ENCODE measurements at places on chromosomes 3 and 15. TPM values are rescaled to one million over a fixed set of nuclear protein-coding genes. Genes with fewer than 3 reads are reported as not detected.

The FBXL22 gene
- total RNA-seq: 0.32 TPM

The CCR3 gene
- not detected for total RNA-seq

The BCL2A1 gene
- not detected for total RNA-seq

The CMC1 gene
- 0.97 TPM for total RNA-seq

The FRMD5 gene
- 0.63 TPM for total RNA-seq

The ITIH4 gene
- not detected for total RNA-seq

The SCG3 gene
- not detected for total RNA-seq

The UACA gene
- 47.0 TPM for total RNA-seq

The CCR8 gene
- not detected for total RNA-seq

The PPARG gene
- not detected for total RNA-seq

The DUOX2 gene
- not detected for total RNA-seq

The SH3BP5 gene
- 69.2 TPM for total RNA-seq
